ENCODE measurements at places on chromosomes 3 and 15. TPM values are rescaled to one million over a fixed set of nuclear protein-coding genes. Genes with fewer than 3 reads are reported as not detected.

- no peak for DNase-seq
Measured at GRCh38 chr3:129263161-129263910, 13.9 kb downstream of the COPG1 start.

GRCh38 chr3:137204409-137204808 lies 246.6 kb downstream of the IL20RB start:
- DNase-seq, result no peak

DNA sequence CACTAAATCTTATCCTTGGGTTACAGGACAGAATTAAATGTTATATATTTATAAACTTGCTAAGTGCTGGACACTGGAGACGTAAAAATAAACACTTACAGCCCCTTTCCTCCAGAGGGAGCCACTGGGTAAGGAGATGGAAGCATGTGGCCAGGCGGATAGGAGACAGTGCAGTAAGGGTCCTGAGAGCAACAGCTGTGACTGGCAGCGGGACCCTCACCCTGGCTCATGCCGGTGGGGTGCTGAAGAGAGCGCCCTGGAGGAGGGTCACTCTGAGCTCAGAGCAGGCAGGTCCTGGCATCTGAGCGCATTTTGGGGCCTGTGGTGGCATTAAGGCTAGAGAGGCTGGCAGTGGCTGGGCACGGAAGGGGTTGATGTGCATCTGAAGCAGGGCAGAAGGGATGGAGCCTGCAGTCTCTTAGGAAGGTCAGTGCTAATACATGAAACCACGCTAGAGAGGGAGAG lies 16.0 kb downstream of the SEC61A1 start:
- DNase-seq, result no peak

- no peak for DNase-seq
Measured at GRCh38 chr3:28132941-28133340, 108.5 kb upstream of the CMC1 start.

The STAB1 gene
- total RNA-seq, result 52.2 TPM

- no peak for DNase-seq
Measured at GRCh38 chr3:73498764-73499622, 125.7 kb downstream of the PDZRN3 start.

DNA sequence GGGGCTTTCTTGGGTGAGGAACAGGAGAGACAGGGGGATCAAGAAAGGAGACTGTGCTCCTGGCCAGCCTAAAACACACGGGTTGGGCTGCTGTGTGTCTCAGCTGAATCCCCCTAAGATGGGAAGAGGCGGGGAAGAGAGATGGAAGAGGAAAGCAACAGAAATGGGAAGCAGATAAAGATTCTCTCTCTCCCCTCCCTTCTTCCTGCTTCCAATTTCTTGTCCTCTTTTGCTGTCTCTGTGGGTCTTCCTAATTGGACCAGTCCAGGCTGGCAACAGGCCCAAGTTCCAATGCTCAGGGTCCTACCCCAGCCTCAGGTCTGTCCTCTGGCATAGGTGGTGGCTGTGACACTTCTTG lies 7.1 kb downstream of the ISLR2 start:
- no peak for DNase-seq

DNA sequence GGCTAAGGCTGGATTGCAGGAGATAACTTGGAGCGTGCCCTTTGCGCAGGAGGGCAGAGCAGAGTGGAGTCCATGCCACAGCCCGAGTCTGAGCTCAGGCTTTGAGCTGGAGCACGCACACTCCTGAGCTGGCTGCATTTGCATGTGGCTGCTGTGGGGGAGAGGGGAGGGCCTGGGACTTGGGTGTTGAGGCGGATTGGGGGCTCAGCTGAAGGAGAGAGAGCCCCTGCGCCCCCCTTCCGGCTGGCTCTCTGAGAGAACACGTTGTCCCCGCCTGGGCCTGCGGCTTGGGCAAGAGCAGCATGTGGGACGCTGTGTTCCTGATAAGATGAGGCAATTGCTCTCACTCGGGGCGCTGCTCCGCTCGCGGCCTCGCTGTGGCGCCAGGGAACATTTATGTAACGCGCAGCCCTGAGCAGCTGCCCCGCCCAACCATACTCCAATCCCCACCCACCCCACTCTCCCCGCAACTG lies 39.1 kb downstream of the KLF13 start:
- peak; percentile 92 for DNase-seq

The ECE2 gene
- total RNA-seq, result 0.19 TPM

The NFKBIZ gene
- 16.0 TPM for total RNA-seq
